ENCODE measurements at places on chromosomes 13 and 19.
A peak's percentile ranks its signal among the peaks of the same experiment; 100 is the strongest.

DNA sequence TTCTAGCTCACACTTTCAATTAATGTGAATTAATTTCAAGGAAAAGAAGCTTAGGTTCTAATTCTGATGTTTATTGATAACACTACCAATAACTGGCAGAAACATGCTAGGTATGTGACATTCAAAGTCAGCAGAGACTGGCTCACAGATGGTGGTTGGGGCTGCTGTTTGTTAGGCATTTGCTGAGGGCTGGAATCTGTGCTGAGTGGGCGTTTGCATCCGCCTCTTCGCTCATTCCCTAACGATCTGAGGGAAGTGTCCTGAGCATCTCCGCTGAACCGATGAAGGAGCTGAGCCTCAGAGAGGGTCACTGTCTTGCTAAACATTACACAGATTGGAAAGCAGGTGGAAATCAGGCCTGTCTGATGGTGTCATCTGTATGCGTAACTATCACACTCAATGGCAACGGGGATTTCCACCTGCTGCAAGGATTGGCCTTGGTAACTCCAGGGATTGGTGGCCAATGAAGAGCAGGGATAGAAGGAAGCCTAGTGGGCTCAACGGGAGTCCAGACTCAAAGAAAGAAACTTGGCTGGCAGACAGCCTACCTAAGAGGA is 338.9 kb downstream of the TEX29 start:
- DNase-seq = no peak

- DNase-seq = no peak
Measured at GRCh38 chr19:2221918-2222317, 14.2 kb downstream of the PLEKHJ1 start.

DNA sequence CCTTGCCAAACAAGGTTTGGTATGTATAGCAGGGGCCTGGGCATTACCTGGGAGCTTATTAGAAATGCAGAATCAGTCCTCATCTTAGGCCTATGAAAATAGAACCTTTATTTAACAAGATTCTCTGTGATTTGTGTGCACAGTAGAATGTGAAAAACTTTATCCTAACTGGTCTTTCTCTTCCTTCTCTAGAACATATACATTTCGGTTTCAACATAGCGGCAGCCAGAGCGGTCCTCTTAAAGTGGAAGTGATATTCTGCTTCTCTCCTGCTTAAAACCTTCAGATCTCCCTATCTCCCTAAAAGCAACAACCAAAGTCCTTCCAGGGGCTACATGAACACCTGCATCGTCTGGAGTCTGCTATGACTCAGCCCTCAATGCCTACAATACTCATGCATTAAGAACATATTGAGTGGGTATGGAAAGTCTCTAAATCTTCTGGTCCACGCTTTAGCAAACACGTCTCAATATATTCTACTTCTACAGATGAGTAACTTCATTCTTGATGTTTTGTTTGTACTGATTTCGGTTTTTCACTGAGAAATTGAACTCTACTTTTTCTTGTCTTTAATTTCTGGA is 84.5 kb downstream of the SPRY2 start:
- no peak for DNase-seq

DNA sequence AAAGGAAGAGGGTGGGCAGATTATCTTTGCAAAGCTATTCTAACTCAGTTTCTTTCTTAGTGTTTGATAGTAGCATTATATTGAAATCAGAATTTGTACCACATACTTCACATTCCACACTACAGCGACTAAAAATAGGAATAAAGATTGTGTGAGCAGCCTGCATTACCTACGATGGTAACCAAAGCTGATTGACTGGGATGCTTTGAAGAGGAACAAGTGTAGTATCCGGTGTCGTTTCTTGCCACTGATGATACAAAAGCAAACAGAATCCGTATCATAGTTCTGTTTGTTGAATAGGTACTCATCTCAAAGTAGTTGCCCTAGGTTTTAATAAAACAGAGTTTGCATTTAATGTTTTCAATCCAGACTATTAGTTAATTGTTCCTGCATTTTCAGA is 51.2 kb downstream of the FLT3 start:
- DNase-seq = no peak

- DNase-seq = no peak
Measured at GRCh38 chr19:4154571-4155312, 1.3 kb downstream of the CREB3L3 start.

- no peak for DNase-seq
Measured at GRCh38 chr13:37144661-37145060, 39.2 kb upstream of the CSNK1A1L start.

GRCh38 chr19:42140125-42140754 is 8.0 kb upstream of the POU2F2 start:
- DNase-seq = peak; percentile 74

- no peak for DNase-seq
Measured at GRCh38 chr13:43268632-43269031, 245.2 kb downstream of the DNAJC15 start.

- no peak for DNase-seq
Measured at GRCh38 chr13:19151581-19152263, 29.9 kb downstream of the TUBA3C start.

DNA sequence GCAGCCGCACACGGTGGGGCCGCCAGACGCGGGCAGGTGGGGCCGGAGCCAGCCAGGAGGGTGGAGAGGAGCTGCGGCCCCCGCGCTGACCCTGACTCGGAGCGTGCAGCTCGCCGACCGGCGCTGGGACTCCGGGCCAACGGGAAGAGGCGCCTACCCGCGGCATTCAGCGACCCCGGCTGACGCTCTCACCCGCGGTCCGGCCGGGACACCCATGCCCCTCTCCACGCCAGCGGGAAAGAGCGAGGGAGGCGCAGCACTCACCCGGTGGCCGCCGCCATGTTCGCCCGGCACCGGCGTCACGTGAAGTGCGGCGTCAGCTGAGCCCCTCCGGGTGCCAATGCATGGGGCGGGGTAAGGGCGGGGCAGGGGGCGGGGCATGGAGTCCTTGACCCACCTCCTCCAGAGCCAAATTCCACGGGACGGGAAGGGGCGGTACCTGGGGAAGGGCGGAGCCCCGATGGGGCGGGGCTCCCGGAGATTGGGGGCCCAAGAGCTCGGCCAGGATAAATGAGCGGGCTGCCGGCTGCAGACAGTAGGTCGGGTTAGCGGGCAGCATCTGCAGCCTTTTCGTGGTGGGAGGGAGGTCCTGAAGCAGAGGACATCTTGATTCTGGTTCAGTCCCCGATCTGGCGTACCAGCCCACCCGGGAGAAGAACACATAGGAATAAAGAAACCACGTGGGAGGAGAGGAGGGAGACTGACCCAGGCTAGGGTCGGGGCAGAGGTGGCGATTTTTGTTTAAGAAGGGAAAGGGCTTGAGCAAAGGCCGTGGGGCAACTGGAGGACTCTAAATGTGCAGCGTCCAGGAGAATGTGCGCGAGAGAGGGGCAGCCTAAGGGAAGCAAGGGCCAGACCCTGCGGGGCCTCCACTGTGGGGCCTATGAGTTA is at the start of gene PEPD:
PEPD (minus strand) TSS at position 312 of the 891 bp plus-strand sequence; CDS start at position 281, 31 bp downstream.
- peak; percentile 82 for DNase-seq

DNA sequence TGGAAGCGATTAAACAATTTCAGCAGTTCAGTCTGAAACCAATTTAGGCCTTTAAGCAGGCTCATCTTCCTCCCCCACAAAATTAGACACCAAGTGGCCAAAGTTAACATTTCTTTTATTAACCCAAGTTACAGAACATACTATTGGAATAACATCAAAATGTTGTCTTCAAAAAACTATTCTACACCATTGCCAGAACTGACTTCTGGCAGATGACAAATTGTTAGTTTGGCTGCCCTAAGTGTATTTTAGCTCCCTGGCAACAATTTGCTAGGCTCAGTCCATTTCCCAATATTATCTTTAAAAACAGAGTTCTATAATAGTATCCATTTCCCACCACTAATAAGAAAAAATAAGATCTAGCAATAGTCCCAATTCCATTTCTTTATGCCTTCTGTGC is 107.8 kb downstream of the SGCG start:
- DNase-seq = no peak

Data from NB4 (cell line).